ENCODE measurements at places on chromosomes 13 and 19.

DNA sequence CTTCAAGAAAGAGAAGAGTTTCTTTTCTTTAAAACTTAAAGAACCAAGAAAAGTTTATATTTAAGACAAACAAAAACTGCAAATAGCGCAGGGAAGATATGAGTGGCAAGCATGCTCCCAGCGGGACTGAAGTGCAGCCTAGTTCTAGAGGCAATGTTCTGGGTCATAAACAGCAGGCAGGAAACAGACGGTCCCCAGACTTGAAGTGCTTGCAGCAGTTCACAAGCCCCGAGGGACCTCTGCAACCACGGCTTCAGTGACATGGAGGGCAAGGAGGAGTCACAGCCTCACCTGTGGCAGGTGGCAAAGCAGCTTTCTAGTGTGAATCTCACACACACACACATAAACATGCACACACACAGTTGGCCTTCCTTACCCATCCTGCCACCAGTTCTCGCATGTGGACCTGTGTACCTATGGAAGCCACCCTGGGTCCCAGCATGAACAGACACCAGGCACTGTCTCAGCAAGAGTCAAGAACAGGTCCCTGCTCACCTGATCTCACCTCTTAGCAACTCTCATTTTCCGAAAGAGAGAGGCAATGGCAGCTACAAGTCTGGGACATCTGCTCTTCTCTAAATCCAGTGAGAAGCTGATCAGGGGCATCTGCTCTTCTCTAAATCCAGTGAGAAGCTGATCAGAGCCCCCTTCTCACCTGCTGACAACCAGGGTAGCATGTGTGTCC lies 162.0 kb downstream of the EFNB2 start:
- DNase-seq: peak; percentile 12

- no peak for DNase-seq
Measured at GRCh38 chr13:75766636-75767035, 130.5 kb downstream of the LMO7 start.

DNA sequence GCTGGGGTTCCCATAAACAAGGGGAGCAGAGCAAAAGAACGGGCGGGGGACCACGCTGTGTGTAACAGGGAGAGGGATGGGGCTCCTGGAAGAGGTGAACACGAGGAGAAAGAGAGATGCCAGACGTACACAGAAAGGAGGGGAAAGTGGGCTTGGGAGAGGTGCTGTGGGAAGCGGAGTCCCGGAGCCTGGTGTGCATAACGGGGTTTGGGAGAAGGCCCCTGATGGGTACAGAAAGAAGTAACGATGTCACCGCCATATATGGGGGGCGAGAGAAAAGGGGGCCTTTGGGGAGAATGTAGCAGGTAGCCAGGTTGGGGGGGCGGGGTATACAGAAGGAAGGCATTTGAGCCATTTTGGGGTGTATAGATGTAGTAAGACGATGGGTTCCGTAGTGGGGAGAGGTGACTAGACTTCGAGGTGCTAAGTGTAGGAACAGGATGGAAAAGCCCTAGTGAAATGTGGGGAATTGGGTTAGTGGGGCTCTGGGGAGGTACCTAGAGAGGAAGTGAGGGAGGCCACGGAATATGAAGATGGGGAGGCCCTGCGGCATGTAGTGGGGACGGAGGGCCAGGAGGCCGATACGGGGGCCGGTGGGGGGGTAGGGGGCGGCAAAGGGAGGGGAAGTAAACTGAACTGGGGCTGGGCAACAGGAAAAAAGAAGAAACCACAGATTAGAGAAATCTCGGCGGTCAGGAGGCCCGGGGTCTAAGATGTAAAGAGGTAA lies 787 bp downstream of the ZNF580 start:
- DNase-seq: no peak

- DNase-seq: no peak
Measured at GRCh38 chr19:48544856-48545750, 6.9 kb upstream of the SULT2B1 start.

- DNase-seq: no peak
Measured at GRCh38 chr19:15246198-15246481, 13.9 kb upstream of the EPHX3 start.

DNA sequence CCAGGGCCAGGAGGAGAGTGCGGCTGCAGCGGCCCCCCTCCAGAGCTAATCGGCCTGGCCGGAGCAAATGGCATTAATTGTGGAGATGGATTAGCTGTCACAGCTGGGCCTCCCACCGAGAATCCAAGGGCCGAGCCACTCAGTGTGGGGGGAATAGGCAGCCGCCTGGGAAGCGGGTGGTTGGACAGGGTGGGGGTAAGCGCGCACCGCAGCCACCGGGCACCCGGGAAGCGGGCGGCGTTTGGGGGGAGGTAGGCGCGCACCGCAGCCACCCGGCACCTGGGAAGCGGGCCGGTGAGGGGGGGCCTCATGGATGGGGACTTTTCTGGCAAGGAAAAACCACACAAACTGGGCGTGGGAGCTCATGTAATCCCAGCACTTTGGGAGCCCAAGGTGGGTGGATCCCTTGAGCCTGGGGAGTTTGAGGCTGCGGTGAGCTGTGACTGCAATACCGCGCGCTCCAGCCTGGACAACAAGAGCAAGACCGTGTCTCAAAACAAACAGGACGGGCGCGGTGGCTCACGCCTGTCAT lies 9.7 kb downstream of the R3HDM4 start:
- no peak for DNase-seq

- DNase-seq: no peak
Measured at GRCh38 chr13:113938716-113939115, 35.2 kb downstream of the C13orf46 start.

DNA sequence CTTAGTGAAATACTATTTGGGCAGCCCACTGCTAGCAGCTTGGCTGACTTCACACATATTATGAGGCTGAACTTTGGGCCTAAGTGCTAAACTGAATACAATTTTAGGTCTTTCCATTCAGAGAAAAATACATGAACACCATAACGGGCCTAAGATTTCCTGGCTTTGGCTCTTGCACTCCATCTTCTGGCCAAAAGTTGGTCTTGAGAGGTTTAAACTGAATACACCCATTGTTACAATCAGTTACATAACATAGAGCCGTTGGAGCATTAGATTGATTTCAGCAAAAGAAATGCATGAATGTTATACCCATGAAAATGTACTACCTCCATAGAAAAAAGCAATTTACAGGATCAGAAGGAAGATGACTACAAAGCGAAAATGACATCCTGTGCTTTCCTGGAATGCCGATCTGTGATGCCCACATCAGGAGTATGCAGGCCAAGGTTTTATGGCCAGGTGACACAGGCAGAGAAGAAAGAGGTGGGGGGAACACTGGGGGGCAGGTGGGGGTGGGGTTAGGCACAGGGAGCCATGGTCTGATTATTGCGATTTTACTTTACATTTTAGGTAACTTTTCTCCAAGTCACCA lies 11.1 kb upstream of the SHISA2 start:
- DNase-seq: no peak

- no peak for DNase-seq
Measured at GRCh38 chr13:40149611-40150274, 494.3 kb downstream of the COG6 start.
